ENCODE measurements at places on chromosomes 7 and 10. TPM values are rescaled to one million over a fixed set of nuclear protein-coding genes. Genes with fewer than 3 reads are reported as not detected.

CALHM3 gene
- not detected for total RNA-seq

NEUROG3 gene
- 0.27 TPM for total RNA-seq

OPN1SW gene
- not detected for total RNA-seq

RNF32 gene
- 0.76 TPM for total RNA-seq
